Upper lobe of left lung (tissue), 6 donors: ENCODE measurements at places on chromosomes 3 and 15. TPM values are rescaled to one million over a fixed set of nuclear protein-coding genes. Genes with fewer than 3 reads are reported as not detected.

DNA sequence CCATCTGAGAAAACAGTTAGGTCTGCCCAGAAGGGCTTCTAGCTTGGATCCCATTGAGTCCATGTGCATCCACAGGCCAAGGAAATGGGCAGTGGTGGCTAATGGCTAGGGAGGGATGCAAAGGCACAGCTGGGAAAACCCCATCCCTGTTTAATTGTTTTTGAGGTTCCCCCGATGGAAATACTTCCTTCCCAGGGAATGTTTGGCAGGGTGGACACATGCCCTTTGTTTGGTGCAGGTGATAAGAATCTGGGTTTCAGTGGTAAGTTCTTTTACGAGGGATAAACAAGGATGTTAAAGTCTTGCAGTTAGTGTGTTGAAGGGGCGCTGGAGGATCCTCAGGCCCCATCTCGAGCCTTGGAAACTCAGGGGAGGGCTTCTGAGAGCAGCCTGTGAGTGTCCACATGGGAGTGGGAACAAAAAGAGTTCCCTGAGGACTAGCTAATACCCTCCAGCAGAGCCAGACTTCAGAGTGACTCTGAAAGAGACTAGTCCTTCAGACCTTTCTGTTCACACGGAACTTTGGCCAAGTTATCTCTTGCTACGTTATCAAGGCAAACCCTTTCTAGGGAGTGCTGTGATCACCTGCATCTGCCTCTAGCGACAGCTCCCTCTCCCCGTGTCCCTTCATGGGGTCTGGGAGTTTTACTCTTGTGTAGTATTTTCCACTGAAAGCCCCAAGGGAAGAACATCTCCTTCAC lies 17.4 kb downstream of the PTPRG start:
- no peak for DNase-seq

- no peak for DNase-seq
Measured at GRCh38 chr3:78569804-78570203, 1198.0 kb downstream of the ROBO1 start.

- DNase-seq, result no peak
Measured at GRCh38 chr3:126965526-126966080, 17.3 kb upstream of the PLXNA1 start.

Gene SLC41A3
- 40.1 TPM for total RNA-seq

Gene EPHB3
- 10.0 TPM for total RNA-seq

- DNase-seq, result peak; percentile 50
Measured at GRCh38 chr3:72043204-72044133, 258.5 kb upstream of the PROK2 start.

Gene ITIH3
- 9.9 TPM for total RNA-seq
